Ovary (tissue), 10 donors: ENCODE measurements at places on chromosomes 7 and 10.

DNA sequence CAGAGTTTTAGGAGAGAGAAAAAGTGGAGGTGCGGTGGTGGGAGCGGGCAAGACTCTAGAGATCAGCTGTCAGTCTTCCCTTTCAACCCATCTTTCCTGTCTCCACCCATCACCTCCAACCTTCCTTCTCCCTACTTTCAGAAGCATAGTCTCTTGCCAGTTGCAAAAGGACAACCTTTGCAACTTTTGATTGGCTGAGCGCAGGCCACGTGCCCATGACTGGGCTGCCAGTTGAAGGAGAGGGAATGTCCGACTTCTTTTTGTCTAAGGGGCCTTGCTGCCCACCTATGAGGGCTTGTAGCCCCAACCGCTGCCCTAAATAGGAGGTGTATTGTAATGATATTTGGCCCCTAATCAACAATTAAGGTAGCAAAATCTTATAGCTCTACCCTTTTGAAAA lies 12.6 kb downstream of the CYP26A1 start:
- DNase-seq, result no peak

GRCh38 chr7:43838201-43838658 lies 31.1 kb downstream of the MRPS24 start:
- no peak for DNase-seq

DNA sequence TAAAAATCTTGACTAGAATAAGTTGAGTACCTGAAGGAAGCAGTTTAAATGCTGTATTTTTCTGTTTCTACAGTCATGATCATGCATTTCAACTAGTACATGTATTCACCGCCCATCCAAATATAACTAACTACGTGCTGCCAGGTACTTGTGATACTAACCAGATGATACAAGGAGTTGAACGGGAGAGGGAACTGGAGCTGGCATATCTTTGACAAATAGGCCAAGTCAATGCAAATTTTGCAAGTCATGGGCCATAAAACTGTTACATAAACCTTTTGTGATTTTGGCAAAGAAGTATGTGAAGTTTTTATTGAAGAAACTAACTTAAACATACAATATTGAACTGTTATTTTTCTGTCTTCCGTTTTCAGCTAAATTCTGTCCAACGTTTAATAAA lies 14.5 kb downstream of the NUP42 start:
- DNase-seq, result no peak

DNA sequence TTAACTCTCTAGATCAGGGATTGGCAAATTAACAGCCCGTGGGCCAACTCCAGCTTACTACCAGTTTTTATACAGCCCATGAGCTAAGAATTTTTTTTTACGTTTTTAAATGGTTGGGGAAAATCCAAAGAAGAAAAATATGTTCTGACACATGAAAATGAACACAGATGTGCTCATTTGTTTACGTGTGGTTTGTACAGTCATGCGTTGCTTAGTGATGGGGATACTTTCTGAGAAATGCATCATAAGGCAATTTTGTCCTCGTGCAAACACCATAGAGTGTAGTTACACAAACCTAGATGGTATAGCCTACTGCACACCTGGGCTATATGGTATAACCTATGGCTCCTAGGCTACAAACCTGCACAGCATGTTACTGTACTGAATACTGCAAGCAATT lies 8.3 kb upstream of the SMKR1 start:
- no peak for DNase-seq

GRCh38 chr7:110168010-110168409 lies 922.9 kb upstream of the LRRN3 start:
- DNase-seq, result no peak

GRCh38 chr7:147700702-147701101 lies 889.9 kb upstream of the C7orf33 start:
- no peak for DNase-seq

GRCh38 chr7:15801041-15801440 lies 114.6 kb upstream of the MEOX2 start:
- no peak for DNase-seq

GRCh38 chr7:149719050-149719899 lies 54.1 kb downstream of the ZNF467 start:
- no peak for DNase-seq

DNA sequence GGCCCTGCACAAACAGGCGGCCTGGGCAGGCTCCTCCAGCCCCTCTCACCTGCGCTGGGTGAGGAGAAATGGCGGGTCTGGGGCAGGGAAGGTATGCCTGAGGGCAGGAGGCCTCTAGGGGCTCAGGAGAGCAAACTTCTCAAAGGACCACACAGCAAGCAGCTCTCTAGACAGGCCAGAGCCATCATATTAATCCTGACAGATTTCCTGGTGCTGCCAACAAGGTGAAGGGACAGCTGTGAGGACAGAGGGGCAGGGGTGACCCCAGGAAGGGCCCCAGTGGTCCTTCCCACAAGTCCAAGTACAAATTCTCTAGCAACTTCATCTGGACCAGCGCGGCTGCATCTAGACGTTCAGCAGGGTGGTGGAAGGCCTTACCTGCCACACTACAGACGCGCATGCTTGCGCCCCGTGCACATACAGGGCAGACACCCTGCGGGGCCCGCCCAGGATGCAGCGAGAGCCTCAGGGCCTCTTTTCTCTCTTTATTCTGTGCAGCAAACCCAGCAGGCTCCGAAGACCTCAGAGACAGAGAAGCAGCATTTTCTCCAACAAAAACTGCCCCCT lies 62.1 kb downstream of the ZRANB1 start:
- peak; percentile 29 for DNase-seq

DNA sequence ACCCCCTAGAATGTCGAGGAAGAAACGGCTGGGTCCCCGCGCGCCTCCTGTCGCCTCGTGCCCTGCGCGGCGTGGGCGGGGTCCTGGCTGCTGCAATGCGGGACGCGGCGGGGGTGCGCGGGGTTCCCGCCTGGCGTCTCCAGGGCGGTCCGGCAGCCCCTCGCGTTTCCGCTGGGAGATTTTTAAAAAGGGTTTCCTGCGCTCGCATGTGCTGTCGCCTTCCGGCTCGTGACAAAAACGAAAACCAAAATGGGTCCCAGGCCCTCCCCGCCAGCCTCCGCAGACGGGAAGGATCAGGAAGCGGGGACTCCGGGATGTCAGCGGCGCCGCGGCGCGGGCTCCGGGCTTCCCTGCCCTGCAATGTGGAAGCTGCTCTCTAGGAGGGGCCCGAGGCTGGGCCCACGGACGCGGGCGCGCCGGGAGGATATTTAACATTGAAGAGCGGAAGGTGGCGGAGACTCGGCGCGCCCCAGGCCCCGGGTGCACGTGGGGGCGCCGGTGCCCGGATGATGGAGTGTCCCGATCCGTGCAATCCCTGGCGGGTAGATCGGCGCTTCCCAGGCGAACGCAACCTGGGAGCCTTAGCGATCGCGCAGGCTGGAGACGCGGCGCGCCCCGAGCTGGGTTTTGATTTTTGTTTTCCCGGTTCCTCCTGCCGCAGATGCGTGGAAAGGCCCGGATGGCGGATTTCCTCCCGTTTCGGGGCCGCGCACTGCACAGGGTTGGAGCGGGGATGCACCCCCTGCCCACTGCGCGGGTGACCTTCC lies 1.0 kb downstream of the PFKP start:
- DNase-seq, result peak; percentile 76

GRCh38 chr7:39304178-39304577 lies 262.0 kb upstream of the YAE1 start:
- DNase-seq, result no peak

DNA sequence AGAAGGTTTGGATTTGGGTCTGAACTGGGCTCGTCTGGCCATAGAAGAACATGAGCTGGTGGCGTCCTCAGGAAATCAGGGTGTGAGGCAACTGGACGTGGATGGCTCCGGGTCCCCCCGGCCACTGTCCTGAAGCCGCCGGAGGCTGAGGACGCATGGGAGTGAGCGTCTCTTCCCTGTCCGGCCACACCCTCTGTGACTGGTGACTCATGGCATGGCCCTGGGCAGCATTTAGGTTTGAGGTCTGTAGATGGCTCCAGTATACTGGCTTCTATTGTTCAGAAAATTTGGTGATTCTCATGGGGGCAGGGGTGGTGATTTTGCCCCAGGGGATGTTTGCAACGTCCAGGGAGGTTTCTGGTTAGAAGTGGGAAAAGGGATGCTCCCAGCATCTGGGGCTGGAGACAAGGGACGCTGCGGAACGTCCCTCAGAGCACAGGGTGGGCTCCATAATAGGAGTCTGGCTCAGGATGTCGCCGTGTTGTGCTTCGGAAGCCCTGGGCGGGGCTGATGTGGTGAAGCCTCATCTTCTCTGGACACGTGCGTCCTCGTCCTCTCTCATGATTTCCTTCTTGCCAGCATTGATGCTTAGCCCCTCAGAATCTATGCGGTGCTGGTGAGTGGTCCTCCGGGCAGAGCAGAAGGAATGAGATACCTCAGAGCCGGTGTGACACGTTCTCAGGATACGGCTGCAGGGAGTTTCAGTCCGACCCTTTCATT lies 49.9 kb downstream of the PITRM1 start:
- no peak for DNase-seq

GRCh38 chr7:30926313-30926712 lies 14.7 kb downstream of the AQP1 start:
- DNase-seq, result peak; percentile 3

DNA sequence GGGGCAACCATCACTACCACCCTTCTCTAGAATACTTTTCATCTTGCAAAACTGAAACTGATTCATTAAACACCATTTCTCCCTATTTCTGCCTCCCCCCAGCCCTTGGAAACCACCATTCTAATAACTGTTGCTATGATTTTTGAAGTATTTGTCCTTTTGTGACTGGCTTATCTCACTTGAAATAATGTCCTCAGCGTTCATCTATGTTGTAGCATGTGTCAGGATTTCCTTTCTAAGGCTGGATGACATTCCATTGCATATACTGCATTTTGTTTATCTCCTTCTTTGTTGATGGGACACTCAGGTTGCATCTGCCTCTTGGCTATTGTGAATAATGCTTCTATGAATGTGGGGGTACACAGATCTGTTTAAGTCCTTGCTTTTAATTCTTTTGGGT lies 327.6 kb upstream of the ZNF32 start:
- DNase-seq, result no peak

DNA sequence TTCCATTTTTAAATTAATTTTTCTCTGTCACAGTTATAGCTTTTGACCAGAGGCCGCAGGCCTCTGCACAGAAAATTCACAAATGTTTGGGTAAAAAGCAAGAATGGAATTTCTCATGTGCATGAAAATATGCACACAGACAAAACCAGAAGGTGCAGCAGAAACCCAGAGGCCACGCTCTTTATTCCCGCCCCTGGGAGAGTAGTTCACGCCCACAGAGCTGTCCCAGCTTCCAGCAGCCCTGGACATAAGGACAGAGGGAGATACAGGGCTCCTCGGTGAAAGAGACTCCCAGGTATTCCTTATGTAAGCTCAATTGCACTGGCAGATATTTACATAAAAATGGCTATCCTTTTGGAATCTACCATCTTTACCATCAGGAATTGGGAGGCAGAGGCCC lies 245.2 kb upstream of the NFE2L3 start:
- no peak for DNase-seq

DNA sequence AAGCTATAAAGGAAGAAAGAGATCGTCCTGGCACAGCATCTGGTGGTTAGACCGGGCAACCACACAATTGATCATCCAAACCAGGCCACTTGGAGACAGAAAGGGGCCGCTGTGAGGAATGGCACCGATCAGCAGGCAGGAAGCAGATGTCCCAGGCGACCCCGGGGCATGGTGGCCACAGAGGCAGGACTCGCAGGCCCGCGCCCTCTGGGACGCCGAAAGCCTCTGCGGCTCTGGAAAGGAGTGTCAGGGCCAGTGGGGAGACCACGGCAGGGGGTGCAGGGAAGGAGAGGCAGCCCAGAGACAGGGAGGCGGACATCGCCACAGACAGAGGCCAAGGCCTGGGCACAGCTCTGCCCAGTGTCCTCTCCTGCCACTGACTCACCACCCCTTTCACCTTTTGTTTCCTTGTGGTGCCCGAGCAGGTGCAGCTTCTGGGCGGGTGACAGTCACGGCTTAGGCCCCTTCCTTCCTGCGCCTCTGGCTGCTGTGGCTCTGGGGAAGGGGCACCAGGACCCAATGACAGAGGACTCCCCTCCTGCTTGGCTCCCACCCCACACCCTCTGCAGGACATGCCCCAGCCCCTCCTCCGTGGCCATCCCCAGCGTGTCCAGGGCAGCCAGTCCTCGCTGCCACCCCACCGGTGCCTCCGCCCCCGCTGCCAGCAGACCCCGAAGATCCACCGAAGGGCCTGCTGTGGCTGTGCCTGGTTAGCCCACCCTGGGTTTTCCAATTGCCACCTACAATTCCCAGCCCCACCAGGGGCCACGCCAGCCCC lies 10.9 kb downstream of the STK32C start:
- no peak for DNase-seq

DNA sequence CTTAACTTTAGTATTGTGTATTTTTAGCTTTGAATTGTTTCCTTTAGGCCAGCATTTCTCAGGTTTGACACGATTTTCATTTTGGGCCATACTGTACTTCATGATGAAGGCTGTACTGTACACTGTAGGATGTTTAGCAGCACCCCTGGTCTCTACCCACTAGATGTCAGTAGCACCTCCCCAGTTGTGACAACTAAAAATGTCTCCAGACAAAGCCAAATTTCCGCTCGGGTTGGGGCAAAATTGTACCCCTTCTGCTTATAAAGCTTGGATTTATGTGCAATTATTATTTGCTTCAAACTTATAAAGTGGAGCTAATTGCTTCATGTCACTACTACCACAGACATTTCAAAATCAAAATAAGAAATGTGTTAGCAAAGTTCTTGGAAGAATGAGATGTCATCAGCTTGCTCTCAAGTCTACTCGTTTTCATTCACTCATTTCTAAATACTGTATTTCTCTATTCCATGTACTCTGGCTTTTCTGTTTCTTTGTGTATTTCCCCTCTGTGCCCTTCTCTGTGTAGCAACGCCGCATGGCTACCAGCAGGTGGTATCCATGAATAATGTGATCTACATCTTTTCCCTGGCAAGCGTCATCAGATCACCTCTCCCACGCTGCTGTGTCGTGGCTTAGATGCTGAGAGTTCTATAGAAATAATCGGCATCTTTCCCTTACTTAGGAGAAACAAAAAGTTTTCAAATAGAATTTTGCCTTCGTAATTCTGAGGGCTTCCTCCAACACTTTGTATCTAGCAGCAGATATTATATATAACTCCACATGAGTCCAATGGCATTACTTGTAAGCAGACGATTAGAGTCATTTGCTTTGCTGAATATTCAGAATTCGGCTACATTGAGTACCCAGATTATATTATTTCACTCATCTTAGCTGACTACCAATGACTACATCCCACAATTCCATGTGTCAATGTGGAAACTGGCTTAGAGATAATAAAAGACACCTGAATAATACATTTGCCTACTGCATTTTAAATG lies 47.8 kb upstream of the CALCR start:
- no peak for DNase-seq

DNA sequence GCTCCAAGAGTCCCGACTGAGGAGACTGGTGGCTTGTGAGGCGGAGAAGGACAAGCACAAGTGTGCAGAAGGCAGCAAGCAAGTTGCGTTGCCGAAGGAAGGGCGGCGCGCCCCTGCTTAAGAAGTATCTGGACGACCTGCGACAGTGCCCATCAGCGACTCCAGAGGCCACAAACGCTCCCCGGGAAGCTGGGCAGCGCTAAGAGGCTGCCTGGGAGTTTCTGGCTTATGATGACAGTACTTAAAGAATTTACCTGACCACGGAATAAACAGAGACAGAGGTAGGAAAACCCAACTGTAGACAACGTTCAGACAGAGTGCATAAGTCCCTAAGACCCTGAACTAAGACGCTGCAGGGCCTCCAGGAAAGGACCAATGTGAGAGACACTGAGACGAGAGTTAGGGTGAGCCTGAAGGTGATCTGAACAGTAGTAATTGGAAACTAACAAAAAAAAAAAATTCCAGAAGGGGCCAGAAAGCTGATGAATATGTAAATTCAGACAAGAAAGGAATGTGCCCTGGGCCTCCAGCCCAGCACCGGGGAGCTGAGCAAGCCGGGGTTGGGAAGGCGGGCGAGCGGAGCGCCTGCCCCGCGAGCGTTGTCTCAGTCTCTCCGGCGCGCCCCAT lies 1.0 kb downstream of the OSBPL3 start:
- DNase-seq, result peak; percentile 45
